ENCODE measurements at places on chromosomes 2 and 18.

DNA sequence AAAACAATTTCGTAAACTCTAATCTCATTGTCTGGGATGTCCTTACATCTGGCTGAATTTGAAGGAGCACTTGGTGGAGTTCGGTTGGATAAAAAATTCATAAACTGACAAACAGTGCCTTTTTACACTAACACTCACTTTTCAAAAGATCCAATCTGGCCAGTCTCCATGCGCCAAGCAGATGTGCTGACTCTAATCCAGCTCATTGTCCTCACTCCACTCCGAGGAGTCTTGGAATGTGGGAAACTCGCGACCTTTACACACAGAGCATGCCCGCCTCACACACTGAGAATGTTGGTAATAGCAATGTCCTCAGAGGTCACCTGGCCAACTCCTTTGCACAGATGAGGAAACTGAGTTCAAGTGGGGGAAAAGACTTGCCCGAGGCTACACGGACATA is 66.8 kb downstream of the XDH start:
- no peaks in the 10 kb centered on the region for H3K4me1 ChIP-seq
- DNase-seq: no peak
- no peaks in the 10 kb centered on the region for H3K27me3 ChIP-seq
- H3K4me3 ChIP-seq: no peak overlapping the region
- H3K36me3 ChIP-seq: peaks cover 54% of the 10 kb centered on the region

DNA sequence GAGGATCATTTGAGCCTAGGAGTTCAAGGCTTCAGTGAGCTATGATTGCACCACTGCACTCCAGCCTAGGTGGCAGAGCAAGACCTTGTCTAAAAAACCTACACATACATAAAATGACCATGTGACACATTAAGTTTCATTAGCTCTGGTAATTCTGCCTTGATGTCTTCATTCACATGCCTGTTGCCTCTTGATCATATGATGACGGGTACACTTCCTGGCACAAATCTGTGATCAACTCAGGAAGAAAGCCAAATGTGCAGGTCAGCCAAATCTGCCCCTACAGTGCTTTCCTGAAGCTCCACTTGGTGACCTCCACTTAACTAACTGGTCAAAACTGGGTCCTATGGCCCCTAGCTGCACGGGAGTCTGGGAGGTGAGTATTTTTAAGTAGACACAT is 54.4 kb upstream of the B3GNT7 start:
- H3K4me1 ChIP-seq: no peaks in the 10 kb centered on the region
- no peaks in the 10 kb centered on the region for H3K27me3 ChIP-seq
- DNase-seq: no peak
- no peak overlapping the region for H3K4me3 ChIP-seq

- H3K27me3 ChIP-seq: peaks cover 4% of the 10 kb centered on the region
- no peak overlapping the region for H3K27ac ChIP-seq
- no peak for DNase-seq
- no peaks in the 10 kb centered on the region for H3K36me3 ChIP-seq
Measured at GRCh38 chr2:136128366-136128765, 10.4 kb upstream of the CXCR4 start.

- no peaks in the 10 kb centered on the region for H3K36me3 ChIP-seq
- no peaks in the 10 kb centered on the region for H3K27me3 ChIP-seq
- H3K4me1 ChIP-seq: peaks cover 9% of the 10 kb centered on the region
- no peak overlapping the region for H3K4me3 ChIP-seq
- no peak for DNase-seq
- peak overlapping the region; percentile 44 for H3K27ac ChIP-seq
Measured at GRCh38 chr2:63699549-63699839, 110.7 kb downstream of the MDH1 start.

DNA sequence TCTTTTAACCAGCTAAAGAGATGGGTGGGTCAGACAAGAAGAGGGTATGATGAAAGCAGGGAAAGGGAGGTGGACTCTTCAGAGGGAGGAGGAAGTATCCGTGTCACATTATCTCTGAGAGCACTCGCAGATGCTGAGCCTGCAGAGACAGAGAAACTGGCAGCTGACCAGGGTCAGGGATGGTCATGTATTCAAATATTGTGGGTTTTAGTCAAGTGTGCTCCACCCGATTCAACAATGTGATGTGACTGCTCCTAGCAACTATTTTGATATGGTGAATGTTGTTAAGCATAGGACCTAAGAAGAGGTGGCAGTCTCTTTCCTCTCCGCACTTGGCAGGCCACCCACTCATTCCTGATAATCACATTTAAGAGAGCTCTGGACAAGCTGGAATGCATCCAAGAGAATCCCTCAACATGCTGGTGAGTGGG is 1.3 kb upstream of the CLIP4 start:
- no peak for DNase-seq
- peaks cover 4% of the 10 kb centered on the region for H3K27me3 ChIP-seq
- no peak overlapping the region for H3K27ac ChIP-seq

GRCh38 chr2:39431592-39432316 is 5.3 kb downstream of the MAP4K3 start:
- H3K4me3 ChIP-seq: no peak overlapping the region
- peaks cover 7% of the 10 kb centered on the region for H3K4me1 ChIP-seq
- no peak overlapping the region for H3K27ac ChIP-seq
- no peak for DNase-seq
- no peaks in the 10 kb centered on the region for H3K27me3 ChIP-seq
- H3K36me3 ChIP-seq: no peaks in the 10 kb centered on the region

GRCh38 chr2:227228061-227228667 is 63.7 kb downstream of the COL4A3 start:
- DNase-seq: no peak
- H3K4me3 ChIP-seq: no peak overlapping the region
- no peaks in the 10 kb centered on the region for H3K4me1 ChIP-seq
- H3K27me3 ChIP-seq: no peaks in the 10 kb centered on the region

GRCh38 chr18:79395761-79396404 is at the start of gene NFATC1:
NFATC1 (plus strand) TSS chr18:79395930; CDS start chr18:79396225, 295 bp downstream.
- H3K4me3 ChIP-seq: no peak within 1 kb of the TSS
- no peaks in the 10 kb centered on the region for H3K27me3 ChIP-seq
- H3K27ac ChIP-seq: peak within 1 kb of the TSS; percentile 54
- H3K36me3 ChIP-seq: no peaks in the 10 kb centered on the region
- DNase-seq: no peak
- H3K4me1 ChIP-seq: peaks cover 23% of the 10 kb centered on the region
